ENCODE measurements at places on chromosomes 12 and 14.

- no peak for DNase-seq
Observed at GRCh38 chr12:31019561-31019960, 54.1 kb upstream of the DDX11 start.

DNA sequence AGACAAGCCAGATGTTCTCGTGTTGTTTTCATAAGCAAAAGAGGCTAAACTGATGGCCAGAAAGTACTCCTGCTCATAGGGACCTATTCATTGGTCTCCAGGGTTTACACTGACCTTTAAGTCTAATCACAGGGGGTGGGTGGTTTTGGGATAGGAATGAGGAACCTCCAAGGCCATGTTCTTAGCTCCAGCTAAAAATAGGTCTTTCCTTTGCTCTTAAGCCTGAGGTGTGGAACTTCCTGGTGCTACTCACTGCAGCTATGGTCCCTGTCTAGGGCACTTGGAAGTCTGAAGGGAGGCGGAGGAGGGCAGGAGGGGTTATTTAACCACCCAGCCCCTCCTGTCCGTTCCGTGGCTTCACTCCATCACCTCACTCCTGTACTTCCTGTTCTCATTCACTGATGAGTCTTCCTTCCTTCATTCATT, 18.6 kb downstream of the GPRC5A start:
- DNase-seq: no peak

DNA sequence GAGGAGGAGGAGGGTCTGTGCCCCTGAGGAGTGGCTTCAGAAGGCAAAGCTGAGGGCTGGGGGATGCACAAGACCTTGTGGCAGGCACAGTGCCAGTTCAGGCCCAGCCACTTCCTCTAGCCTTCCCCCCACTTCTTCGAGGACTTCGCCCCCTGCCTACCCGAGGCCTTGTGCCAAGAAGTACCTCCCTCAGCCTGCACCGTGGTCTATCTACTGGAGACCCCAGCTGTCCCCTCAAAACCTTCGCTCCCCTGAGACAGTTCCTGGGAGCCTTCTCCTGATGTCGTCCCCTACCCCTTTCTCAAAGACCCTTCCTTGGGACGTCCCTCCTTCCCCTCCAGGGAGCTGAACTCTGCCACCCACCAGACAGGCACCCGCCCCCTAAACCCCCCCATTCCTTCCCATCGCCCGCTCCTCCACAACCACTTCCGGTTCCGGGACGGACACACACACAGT, 604 bp downstream of the ZNF384 start:
- no peak for DNase-seq

GRCh38 chr14:85453401-85454225, 76.3 kb upstream of the FLRT2 start:
- DNase-seq: no peak

DNA sequence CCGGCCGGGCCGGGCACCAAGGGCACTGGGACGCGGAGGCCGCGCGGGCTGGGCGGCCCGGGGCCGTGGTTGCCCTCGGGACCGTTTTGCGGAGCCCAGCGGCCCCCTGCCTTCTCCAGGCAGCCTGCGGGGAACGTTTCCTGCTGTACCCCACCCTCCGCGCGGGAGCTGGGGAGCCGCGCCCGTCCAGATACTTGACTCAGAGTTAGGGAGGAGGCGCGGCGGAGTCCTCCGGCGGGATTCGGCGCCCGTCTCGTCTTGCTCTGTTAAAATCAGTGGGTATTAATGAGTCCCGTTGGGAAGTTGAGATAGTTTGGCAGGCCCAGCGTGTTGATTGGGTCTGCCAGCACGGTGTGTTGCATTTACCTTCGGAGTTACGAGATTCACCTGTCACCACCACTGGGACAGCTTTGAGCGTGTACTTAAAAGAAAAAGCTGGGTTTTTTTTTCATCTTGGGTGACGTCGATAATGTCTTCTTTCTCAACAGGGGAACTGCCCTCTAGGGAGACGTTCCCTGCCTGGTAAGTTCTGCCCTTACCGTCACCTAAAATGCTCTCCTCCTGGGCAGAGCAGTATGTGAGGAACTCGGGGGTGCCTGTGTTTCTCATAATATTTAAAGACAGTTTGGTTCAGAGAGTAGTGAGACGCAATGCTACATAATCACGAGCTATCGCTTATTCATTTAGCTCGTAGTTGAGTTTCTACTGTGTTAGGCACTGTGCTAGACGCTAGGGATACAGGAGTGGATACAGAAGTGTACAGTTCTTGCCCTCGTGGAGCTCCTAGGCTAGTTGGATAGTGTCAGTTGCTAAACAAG, 596 bp downstream of the DLST start:
- no peak for DNase-seq

GRCh38 chr14:78705989-78706388, 535.8 kb downstream of the NRXN3 start:
- DNase-seq: no peak

DNA sequence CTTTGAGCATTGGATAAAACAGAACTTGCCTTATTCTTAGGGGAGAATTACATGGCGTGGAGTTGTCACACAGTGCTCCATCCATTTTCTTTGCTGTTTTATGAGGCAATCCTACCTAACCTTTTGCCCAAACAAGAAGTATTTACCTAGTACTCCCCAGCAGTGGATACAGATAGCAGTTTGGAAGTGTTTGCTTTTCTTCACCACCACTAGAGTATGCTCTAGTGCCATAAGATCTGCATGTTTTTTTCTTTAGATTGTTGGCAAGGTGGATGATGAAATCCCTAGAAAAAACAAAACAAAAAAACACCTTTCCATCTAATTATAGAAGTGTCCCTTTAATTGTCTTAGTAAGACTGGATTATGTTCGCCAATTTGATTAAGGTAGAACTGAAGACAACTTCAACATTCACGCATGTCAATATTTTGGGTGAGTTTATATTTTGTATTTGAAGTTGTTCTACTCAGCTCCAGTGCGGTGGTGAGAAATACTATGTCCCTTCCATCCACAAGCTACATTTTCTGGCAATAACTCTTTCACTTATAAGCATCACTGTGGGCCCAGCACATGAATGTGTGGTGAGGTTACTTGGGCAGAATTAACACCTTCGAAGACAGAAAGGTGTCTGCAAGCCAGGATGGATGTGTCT, 23.6 kb upstream of the TMEM260 start:
- DNase-seq: peak; percentile 17

- no peak for DNase-seq
Observed at GRCh38 chr12:27952510-27952909, 20.0 kb downstream of the PTHLH start.

GRCh38 chr12:128911861-128912260, 58.6 kb downstream of the GLT1D1 start:
- no peak for DNase-seq

GRCh38 chr14:52918486-52918885, 32.4 kb downstream of the FERMT2 start:
- no peak for DNase-seq

- no peak for DNase-seq
Observed at GRCh38 chr12:113551563-113551962, 79.9 kb upstream of the LHX5 start.

- DNase-seq: no peak
Observed at GRCh38 chr12:107511292-107511691, 174.3 kb upstream of the PWP1 start.

- DNase-seq: no peak
Observed at GRCh38 chr14:54781080-54781479, 121.5 kb downstream of the GCH1 start.

DNA sequence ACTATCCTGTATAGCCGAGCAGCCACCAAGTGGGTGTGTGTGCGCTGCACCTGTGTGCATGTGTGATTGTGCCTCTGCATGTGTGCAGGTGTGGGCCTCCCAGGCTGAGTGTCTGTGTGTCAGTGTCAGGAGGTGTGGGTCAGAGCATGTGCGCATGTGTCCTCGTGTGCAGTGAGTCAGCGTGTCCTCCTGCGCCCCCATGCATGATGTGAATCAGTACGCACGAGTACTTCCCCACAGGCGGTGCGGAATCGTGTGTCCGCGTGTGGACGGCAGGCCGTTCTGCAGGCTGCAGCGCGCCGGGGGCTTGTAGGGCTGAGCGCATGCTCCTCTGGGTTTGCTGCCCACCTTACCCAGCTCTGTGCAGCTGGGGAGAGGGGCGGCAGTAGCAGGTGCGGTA, 34.2 kb downstream of the DTX1 start:
- DNase-seq: no peak

- no peak for DNase-seq
Observed at GRCh38 chr12:57455374-57456144, 452 bp downstream of the INHBE start.

DNA sequence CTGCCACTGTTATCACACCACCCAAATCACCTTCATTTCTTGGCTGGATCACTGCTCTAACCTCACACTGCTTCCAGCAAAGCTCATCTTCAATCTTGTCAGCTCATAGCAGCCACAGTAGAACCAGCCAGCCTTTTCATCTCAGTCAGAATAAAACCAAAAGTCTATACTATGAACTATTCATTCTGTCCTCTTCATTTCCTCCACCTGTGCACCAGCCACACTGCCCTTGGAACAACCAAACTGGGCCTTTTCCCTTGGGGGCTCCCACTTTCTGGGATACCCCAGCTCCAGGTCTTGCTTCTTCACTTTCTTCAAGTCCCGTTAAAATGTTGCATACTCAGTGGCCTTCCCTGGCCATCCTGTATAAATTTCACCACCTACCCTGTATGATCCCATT, 234.4 kb upstream of the DAAM1 start:
- DNase-seq: no peak

DNA sequence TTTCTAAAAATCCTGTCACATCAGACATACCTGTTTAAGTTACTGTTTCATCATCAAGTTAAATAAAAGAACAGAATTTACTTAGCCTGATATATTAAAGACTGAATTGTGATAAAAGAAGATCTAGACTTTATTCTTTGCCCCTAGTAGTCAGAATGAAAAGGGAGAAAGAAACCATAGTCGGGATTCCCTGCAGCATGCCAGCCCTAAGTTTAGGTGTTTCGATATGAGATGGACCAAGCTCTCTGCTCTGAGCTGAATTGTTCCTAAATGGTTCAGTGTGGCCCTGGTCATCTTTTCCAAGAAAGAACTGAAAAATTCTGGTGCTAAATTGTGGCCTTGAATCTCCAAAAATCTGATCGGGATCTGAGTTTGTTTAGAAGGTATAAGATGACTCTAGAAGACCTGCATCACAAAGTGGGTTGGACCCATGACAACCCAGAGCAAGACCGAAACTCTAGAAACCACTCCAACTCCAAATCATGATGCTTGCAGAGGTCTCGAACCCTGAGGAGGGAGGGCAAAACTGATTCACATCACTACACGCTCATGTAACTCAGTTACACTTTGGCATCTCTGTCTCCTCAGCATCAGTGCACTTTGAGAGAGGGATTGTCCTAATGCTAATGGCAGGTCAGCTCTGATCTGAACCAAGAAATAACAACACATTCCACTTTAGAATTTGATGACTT, 15.7 kb downstream of the PTGER2 start:
- no peak for DNase-seq

- no peak for DNase-seq
Observed at GRCh38 chr12:132803888-132804287, 24.8 kb downstream of the GOLGA3 start.
